Fibroblast of upper back skin (primary cell): ENCODE measurements at places on chromosomes 13 and 19.

GRCh38 chr19:23527797-23528196 is 132.5 kb upstream of the ZNF91 start:
- no peak for DNase-seq

DNA sequence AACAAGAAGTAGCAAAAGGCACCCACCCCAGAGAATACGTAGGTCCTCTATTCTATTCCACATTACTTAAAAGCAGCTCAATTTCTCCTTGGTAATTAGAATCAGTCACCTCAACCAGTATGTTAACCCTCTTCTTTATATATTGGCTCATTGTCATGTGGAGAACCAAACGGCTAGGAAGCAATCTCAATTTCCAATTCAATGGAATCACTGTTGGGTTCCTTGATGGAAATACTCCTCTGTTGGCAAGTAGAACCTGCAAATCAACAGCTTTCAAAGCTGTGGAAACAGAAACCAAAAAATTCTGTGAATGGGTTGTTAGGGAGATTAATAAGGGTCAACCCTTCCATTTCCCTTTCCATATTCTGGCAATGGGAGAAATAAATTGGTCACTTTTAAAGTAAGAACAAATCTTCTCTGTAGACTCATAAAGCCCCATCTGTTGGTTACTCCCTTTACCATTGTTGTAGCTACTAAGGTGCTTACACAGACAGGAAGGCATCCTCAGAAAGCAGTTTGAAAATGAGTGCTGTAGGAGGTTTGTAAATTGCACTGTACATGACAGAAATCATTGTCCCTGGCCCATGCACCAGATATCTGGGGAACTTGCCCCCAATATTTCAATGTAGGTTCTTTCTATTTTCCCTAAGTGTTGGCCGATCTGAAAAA is 138.6 kb upstream of the UFM1 start:
- no peak for DNase-seq

GRCh38 chr19:46710687-46711086 is 6.2 kb downstream of the PRKD2 start:
- no peak for DNase-seq

DNA sequence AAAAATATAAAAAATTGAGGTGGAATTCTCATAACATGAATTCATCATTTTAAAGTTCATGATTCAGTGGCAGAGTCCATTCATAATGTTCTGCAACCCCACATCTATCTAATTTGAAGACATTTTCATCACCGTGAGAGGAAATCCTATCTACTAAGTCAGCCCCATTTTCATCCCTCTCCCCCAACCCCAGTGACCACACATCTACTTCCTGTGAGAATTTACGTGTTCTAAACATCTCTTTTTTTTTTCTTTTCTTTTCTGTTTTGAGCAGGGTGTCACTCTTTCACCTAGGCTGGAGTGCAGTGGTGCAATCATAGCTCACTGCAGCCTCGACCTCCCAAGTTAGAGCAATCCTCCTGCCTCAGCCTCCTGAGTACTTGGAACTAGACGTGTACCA is 17.5 kb downstream of the ATCAY start:
- no peak for DNase-seq

- no peak for DNase-seq
These were observed 99.0 kb downstream of the ZNF429 start for GRCh38 chr19:21604351-21604926.

GRCh38 chr19:2059422-2060201 is 8.6 kb upstream of the MKNK2 start:
- peak; percentile 84 for DNase-seq

- no peak for DNase-seq
These were observed at the start of gene PCDH8 for GRCh38 chr13:52848455-52849195. TSS of gene PCDH8 (minus strand) at chr13:52848640. CDS start at chr13:52848436, 204 bp downstream.

DNA sequence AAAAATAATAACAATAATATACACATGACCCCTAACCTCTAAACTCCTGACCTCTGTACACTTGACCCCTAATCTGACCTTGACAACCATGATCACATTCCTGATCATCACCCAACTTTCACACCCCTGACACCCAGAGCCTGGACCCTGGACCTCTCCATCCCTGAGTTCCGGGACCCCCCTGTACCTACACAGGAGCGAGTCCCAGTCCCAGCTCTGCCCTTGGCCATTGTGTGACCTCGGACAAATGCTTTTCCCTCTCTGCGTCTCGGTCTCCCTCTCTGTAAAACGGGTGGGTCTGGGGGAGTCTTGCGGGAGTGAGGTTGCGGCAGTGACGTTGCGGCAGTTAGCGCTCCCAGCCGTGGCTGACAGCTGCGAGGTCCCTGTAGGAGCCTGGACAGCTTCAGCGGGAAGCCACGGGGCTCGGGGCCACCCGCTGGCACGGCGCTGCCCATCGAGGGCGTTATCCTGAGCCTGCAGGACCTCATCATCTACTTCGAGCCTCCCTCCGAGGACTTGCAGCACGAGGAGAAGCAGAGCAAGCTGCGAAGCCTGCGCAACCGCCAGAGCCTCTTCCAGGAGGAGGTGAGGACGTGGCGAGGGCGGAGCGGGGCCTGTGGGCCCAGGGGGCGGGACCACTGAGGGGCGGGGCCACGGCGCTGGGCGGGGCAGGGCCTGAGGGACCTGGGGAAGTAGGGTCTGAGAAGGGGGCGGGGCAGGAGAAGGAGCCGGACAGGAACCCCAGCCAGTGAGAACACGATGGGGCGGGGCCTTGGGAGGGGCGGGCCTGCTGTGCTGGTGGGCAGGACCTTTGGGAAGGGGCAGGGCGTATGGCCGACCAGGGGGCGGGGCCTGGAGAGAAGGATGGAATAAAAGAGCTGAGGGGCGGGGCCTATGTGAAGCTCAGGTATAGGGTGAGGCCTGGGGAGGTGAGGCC is 19.2 kb downstream of the RYR1 start:
- no peak for DNase-seq

DNA sequence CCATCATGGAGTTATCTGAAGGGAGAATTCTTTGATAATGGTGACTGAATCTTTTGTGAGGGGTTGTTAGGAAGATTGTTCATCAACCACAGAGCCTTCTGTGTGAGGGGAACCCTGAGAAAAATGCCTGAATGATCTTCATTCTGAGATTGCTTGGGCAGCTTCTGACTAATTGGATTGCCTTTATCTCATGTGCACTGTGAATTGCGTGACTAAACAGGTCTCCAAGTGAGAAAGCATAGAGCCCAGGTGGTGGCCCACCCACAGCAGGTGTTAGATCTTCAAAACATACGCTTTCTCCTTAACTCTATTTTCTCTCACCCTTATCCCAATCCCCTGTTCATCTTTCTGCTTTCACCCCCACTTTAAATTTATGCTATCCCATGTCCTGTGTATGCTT is 58.3 kb downstream of the DOCK9 start:
- DNase-seq = no peak

DNA sequence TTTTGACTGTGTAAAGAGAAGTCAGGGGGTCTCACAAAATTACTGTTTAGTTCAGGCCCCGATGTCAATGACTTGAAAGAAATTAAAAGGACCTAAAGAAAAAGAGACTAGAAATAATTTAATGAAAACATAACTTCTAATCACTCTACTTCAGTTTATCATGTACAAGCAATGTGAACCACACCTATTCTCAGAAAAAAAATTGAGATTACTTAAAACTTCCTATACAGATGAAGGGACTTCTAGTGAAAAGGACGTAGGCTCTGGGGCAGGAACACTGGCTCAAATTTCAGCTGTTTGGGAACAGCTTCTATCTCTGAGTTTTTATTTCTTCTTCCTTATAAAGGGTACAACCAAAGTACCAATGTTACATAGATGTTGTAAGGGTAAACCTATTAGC is 38.0 kb downstream of the TPT1 start:
- DNase-seq = no peak

- DNase-seq = no peak
These were observed 67.7 kb downstream of the KCTD15 start for GRCh38 chr19:33864311-33864850.

DNA sequence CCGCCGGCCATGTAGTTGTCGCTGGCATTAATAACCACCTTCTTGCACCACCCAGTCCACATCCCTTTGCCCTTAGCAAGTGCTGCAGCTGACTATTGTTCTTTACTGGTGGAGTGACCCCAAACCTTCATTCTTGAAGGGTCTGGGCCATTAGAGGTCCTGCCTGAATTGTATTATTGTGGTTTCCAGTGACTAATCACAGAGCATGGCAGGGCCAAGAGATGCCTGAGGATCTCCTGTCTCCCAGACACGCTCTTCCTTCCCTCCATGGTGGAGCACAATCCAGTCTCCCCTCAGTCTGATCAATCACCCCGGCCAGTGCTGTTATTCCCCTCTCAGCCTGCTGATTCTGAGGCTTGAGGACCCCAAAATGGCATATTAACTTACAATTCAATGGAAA is 39.0 kb downstream of the C1QTNF9 start:
- no peak for DNase-seq

DNA sequence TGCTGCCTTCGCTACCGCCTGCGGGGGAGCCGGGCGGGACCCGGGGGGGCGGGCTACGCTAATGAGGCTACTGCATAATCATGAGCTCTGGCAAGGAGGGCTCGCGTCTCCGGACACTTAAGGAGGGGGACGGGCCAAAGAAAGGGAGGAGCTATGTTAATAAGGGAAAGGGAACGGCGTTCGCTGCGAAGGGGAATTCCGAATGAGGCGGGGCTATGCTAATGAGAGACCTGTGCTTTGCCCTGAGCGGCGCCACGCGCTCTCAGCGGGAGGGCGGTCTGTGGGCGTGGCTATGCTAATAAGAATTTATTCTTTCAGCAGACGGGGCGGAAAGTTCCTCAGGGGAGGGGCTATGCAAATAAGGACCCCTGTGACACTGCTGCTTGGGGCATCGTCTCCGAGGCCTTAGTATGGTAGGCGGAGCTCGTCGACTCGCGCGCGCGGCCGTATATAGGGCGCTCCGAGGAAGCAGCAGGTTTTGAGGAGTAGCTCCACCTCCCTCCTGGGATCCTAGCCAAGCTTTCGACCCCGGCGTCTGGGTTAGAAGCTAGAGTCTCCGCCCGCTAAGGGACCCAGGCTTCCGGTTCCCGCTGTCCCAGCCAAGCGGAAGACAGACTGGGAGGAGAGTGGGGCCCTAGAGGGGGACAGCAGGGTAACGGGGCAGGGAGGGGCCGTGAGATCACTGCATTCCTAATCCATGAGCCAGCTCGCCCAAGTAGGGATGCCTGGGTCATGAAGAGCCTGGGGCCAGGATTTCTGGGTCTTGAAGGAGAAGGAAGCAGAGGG is at the start of gene RRAS:
Gene RRAS, minus strand, starts transcription at position 31 of the 786 bp plus-strand sequence. CDS start 45 bp downstream, outside the sequence.
- DNase-seq = peak; percentile 100

GRCh38 chr13:33017323-33017929 is 1.2 kb downstream of the KL start:
- DNase-seq = peak; percentile 31

- no peak for DNase-seq
These were observed 61.8 kb downstream of the PEX11G start for GRCh38 chr19:7426986-7427385.

DNA sequence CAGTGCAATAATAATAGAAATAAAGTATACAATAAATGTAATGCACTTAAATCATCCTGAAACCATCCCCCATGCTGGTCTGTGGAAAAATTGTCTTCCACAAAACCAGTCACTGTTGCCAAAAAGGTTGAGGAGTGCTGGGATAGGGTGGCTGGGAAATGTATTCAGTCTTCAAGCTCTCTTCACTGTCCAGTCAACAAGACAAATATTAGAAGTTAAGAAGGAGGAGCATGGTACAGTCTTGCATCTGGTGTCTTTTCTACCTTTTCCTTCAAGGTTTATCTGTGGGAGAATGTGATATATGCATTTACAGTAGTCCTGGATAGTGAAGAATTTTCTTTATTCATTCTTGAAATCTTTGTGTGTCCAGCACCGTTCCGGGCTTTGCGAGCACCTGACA is 203.4 kb downstream of the GPC5 start:
- DNase-seq = no peak

DNA sequence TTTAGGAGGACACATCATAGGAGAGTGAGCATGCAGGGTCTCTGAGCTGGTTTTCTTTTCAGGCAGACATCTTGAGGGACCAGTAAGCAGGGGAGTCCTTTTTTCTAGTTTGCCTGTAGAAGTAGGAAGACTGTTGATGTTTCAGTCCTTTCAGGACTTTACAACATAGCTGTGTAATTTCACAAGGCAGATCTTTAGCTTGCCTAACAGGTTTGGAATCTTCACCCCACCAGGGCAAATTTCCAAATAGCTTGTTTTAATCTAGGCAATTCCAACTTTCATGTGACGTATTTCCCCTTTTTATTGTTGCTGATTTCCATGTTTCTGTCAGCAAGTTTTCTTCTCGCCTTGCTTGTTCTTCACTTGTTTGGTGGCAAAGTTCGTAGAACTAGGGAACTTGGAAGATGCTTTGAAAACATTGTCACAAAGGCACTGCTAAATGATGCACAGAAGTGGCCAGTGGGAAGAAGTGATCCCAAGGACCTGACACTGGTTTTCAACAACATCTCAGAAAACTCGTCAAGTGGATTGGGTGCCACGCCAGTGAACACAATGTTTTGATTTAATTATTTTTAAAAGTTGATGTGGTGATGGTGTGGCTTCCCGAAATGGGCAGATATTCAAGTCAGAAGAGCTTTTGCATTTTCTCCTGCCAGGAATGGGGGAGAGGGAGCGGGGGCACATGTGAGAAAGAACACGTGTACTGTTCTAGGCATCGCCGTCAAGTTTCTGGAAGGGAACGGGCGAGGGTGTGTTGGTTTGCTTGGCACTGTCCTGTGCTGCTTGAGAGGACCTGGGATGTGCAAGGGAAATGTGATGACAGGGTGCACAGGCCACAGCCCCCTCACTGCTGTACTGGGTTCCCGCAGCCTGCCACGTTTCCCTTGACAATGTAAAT is 418.6 kb downstream of the OXGR1 start:
- no peak for DNase-seq

DNA sequence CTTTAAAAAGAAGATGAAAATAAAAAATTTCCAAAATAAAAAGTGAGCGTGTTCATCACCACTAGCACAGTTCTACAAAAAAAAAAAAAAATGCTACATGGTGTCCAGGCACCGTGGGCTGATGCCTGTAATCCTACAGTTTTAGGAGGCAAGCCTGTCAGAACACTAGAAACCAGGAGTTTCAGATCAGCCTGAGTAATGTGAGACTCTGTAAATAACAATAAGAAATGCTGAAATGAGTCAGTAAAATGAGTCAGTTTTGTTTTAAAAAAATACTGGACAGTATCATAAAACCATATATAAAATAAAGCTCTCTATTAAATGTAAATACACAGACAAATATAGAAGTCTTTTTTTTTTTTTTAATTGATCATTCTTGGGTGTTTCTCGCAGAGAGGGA is 30.0 kb downstream of the ZNF91 start:
- DNase-seq = no peak

- DNase-seq = no peak
These were observed 4.8 kb downstream of the DHPS start for GRCh38 chr19:12676928-12677327.
